ENCODE measurements at places on chromosomes 2 and 18.

- H3K4me1 ChIP-seq = no peaks in the 10 kb centered on the region
- DNase-seq = no peak
- H3K27me3 ChIP-seq = no peaks in the 10 kb centered on the region
- no peak overlapping the region for H3K27ac ChIP-seq
These were observed 7.3 kb upstream of the SLC39A10 start for GRCh38 chr2:195649629-195650190.

GRCh38 chr2:98907966-98908905 is 27.8 kb downstream of the CRACDL start:
- peaks cover 18% of the 10 kb centered on the region for H3K4me1 ChIP-seq
- no peak for DNase-seq
- no peaks in the 10 kb centered on the region for H3K27me3 ChIP-seq

DNA sequence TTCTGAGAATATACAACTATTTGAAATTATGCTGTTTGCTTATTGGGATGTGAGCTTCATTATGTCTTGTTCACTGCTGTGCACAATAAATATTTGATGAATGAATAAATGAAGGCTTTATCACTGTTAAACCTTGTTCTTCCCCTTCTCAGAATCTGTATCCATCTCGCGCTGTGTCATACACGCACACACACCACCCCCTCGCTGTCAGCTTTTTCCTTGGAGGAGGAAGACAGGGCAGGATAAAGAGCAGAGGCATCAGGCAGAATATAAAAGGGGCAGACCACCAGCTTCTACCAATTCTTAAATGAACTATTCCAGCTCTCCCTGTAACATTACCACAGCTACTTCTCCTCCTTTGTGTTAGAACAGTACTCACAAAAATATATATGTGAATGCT is 75.0 kb downstream of the CD226 start:
- H3K4me1 ChIP-seq = peaks cover 4% of the 10 kb centered on the region
- no peak for DNase-seq
- H3K36me3 ChIP-seq = peaks cover 17% of the 10 kb centered on the region

DNA sequence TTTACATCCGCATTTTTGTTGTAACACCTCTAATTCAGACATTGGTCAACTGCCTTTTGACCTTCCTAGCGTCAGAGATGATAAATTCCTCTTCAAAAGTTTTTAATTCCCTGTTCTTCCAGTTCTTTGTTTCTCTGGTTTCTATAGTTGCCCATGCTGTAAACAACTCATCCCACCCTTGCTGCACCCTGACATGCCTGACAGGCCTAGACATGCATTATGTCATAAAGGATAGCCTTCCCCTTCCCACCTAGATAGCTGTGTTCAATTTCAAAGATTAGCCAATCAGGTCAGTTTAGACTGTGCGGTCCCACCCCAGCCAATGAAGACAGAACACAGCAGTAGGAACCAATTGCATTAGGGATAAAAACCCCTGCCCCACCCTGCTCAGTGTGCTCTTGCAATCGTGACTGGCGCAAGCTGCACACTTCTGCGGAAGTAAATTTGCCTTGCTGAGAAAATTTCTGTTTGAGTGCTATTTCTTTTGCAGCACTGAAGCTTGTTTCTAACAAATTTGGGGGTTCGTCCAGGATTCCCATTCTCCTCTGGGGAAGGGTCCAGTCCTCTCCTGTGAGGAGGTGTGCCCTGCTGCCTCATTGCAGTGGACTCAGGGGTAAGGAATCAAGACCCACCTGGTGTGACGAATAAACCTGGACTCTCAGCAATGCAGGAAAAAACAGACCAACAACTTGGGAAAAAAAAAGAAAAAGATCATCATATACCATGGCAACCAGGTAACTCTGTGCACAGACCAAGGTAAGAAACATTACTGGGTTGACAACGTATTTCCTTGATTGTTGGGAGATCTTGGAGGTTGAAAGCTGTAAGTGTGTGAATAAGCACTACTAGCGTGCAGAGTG is 9.1 kb upstream of the SAP130 start:
- no peak overlapping the region for H3K27ac ChIP-seq
- H3K4me1 ChIP-seq = no peaks in the 10 kb centered on the region
- DNase-seq = no peak
- peaks cover 4% of the 10 kb centered on the region for H3K27me3 ChIP-seq

- no peaks in the 10 kb centered on the region for H3K36me3 ChIP-seq
- H3K4me3 ChIP-seq = no peak overlapping the region
- no peak overlapping the region for H3K27ac ChIP-seq
- H3K27me3 ChIP-seq = no peaks in the 10 kb centered on the region
These were observed 83.9 kb downstream of the MARCO start for GRCh38 chr2:119025762-119026351.

DNA sequence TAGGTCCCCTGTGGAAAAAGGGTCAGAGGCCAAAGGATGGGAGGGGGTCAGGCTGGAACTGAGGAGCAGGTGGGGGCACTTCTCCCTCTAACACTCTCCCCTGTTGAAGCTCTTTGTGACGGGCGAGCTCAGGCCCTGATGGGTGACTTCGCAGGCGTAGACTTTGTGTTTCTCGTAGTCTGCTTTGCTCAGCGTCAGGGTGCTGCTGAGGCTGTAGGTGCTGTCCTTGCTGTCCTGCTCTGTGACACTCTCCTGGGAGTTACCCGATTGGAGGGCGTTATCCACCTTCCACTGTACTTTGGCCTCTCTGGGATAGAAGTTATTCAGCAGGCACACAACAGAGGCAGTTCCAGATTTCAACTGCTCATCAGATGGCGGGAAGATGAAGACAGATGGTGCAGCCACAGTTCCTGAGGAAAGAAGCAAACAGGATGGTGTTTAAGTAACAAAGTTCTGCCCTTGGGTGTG is 165.8 kb downstream of the RPIA start:
- H3K36me3 ChIP-seq = no peaks in the 10 kb centered on the region
- DNase-seq = no peak
- H3K27ac ChIP-seq = no peak overlapping the region
- no peaks in the 10 kb centered on the region for H3K27me3 ChIP-seq
- no peaks in the 10 kb centered on the region for H3K4me1 ChIP-seq

GRCh38 chr2:98134172-98135005 is 47.4 kb downstream of the VWA3B start:
- H3K27me3 ChIP-seq = no peaks in the 10 kb centered on the region
- DNase-seq = no peak
- H3K36me3 ChIP-seq = no peaks in the 10 kb centered on the region
- H3K4me1 ChIP-seq = no peaks in the 10 kb centered on the region
- H3K27ac ChIP-seq = no peak overlapping the region
- H3K4me3 ChIP-seq = no peak overlapping the region

DNA sequence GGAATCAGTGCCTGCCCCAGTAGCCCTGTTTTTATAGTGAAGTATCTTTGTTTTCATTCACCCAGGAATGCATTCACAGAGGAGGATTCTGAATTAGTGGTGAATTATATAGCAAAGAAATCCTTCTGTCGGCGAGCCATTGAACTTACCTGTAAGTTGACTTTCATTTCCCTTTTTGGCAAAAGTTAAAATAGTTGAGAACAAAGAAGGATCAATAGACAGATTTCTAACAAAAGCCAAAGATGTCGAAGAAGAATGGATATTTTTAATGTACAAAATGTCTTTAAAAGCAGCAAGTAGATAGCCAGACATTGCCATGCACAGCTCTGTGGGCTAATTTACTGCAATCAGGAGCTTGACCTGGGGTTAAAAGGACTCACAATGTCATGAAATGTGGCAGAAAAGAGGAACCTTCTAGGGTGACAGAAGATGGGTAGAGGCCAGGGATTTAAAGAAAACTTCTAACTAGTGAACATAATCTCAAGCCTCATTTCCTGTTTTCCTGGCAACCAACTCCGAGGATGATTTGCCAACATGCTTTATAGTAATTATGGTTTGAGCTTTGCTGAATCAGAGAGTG is 53.8 kb upstream of the TMEM87B start:
- no peaks in the 10 kb centered on the region for H3K4me1 ChIP-seq
- no peaks in the 10 kb centered on the region for H3K36me3 ChIP-seq

DNA sequence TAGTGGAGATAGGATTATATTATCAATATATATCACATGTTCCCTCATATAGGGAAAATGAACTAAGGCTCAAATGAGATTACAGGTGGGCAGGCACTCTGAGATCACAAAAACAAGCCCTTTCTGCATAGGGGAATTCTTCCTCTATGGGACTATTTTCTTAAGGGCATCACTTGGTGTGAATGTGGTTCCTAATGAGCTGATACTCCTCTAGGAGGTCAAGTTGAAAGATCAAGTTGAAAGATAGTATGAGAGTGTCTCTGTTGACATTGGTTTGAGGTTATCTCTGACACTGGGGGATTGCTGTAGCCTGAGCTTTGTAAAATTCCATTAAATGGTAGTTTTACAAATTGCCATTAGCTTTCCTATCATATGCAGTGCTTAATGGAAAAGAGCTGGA is 270.4 kb downstream of the PRKCE start:
- H3K4me1 ChIP-seq = no peaks in the 10 kb centered on the region
- H3K4me3 ChIP-seq = no peak overlapping the region
- DNase-seq = no peak
- no peaks in the 10 kb centered on the region for H3K27me3 ChIP-seq
- H3K36me3 ChIP-seq = no peaks in the 10 kb centered on the region

GRCh38 chr18:79750980-79751571 is 46.7 kb upstream of the KCNG2 start:
- no peak overlapping the region for H3K4me3 ChIP-seq
- H3K4me1 ChIP-seq = no peaks in the 10 kb centered on the region
- no peaks in the 10 kb centered on the region for H3K27me3 ChIP-seq
- no peak overlapping the region for H3K27ac ChIP-seq

GRCh38 chr18:21896732-21897336 is 156.2 kb downstream of the MIB1 start:
- DNase-seq = no peak
- no peaks in the 10 kb centered on the region for H3K27me3 ChIP-seq
- H3K36me3 ChIP-seq = no peaks in the 10 kb centered on the region

DNA sequence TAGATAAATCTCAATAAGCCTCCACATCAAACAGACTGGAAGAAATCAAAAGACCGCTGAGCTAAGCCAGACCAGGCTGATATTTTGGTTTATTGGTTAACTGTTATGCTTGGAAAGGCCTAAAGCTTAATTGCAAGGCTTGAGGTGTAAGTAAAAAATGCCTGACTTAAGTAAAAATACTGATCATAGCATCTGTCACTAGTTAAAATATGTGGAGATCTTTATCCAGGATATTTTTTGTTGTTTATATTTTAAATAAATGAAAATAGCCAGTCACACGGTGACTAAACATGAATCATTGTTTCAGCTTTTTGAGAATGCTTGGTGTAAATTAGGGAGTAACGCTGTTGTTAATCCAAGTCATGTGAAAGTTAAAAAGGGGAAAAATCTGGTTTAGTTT is 127.9 kb downstream of the THADA start:
- H3K27me3 ChIP-seq = no peaks in the 10 kb centered on the region
- H3K4me1 ChIP-seq = no peaks in the 10 kb centered on the region
- DNase-seq = no peak
- no peak overlapping the region for H3K27ac ChIP-seq
- no peaks in the 10 kb centered on the region for H3K36me3 ChIP-seq

- no peak for DNase-seq
- no peak overlapping the region for H3K4me3 ChIP-seq
- H3K4me1 ChIP-seq = no peaks in the 10 kb centered on the region
These were observed 76.7 kb downstream of the BOLA3 start for GRCh38 chr2:74070991-74071390.

DNA sequence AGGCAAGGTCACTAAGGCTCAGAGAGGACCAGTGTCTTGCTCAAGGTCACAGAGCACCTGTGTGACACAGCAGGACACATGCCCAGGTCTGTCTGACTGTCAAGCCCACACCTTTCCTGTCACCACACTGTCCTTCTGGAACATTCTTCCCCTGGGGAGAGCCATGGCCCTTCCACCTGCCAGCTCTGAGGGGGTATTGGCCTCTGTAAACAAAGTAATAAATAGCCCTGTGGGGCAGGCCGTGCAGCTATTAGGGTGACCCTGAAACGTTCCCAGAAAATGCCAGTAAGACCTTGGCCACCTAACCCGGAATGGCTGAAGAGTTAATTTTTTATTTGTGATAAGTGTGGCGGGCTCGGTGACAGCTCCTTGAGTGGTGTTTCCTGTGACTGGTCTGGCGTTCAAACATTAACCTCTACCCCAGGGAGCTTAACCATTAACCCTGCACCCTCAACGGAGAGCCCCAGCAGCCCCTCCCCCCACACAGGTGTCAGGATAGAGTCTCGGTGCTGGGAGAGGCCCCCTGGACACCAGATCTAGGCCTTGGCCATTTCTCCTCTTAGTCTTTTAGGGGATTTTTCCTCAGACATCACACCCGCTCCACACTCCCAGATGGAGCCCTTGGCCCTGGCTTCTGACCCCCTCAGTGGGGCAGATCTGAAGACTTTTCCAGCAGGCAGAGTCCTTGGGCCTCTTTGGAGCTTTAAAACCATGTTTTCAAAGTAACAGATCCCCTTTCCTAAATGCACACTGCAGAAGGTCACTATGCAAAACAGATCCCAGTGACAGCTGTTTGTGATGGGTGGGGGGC is 36.6 kb downstream of the SCTR start:
- no peak overlapping the region for H3K4me3 ChIP-seq
- no peak for DNase-seq
- no peak overlapping the region for H3K27ac ChIP-seq
- H3K27me3 ChIP-seq = no peaks in the 10 kb centered on the region
- no peaks in the 10 kb centered on the region for H3K36me3 ChIP-seq
- H3K4me1 ChIP-seq = no peaks in the 10 kb centered on the region

DNA sequence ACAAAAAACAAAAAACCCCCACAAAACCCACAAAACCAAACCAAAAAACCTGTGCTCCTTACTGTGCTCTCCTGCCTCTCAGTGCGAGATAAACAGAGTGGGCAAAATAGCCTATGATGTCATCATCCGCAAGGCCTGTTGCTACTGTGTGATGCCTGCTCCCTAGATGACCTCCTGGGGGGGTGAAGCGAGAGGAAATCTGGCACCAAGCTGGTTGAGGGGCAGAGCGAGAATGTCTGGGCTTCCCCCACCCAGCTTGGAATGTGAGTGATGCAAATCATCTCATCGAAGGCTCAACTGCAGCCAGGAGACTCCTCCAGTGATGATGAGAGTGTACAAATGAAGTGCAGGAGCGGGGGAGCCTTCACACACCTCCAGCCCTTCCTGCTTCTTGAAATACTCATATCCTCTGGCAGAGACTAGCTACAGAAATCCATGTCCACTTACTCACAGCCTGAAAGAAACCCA is 57.7 kb upstream of the MAP4K3 start:
- no peaks in the 10 kb centered on the region for H3K4me1 ChIP-seq
- H3K36me3 ChIP-seq = no peaks in the 10 kb centered on the region
- no peak overlapping the region for H3K27ac ChIP-seq
- DNase-seq = no peak
- no peak overlapping the region for H3K4me3 ChIP-seq

GRCh38 chr2:143730953-143731260 is 601.7 kb downstream of the ARHGAP15 start:
- H3K36me3 ChIP-seq = no peaks in the 10 kb centered on the region
- H3K27ac ChIP-seq = no peak overlapping the region
- no peak overlapping the region for H3K4me3 ChIP-seq
- H3K27me3 ChIP-seq = no peaks in the 10 kb centered on the region

- H3K4me1 ChIP-seq = peaks cover 8% of the 10 kb centered on the region
- no peaks in the 10 kb centered on the region for H3K36me3 ChIP-seq
- H3K27me3 ChIP-seq = peaks cover 8% of the 10 kb centered on the region
- no peak overlapping the region for H3K4me3 ChIP-seq
- no peak overlapping the region for H3K27ac ChIP-seq
These were observed 206.4 kb upstream of the SMAD2 start for GRCh38 chr18:48136827-48137373.
